Vagina (tissue), 2 donors: ENCODE measurements at places on chromosomes 5 and 9.

DNA sequence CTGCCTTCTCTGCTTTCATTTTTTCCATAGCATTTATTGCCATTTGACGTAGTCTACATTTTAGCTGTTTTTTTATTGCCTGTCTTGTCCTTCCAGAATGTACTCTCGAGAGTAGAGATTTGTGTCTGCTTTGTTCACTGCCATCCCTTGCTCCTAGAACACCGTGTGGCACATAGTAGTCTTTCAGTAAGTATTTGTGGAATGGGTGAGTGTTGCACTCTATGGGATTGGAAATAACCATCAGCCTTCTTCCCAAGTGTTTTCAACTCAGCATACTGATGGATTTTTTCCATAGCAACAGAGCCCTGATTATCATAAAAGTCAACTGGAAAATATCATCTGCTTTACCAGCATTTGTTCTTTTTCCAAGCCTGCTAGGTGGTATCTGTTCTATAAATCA lies 462.6 kb downstream of the ENC1 start:
- no peak for DNase-seq

- no peak for DNase-seq
These were observed 255.5 kb downstream of the PDE4D start for GRCh38 chr5:59637884-59638580.

DNA sequence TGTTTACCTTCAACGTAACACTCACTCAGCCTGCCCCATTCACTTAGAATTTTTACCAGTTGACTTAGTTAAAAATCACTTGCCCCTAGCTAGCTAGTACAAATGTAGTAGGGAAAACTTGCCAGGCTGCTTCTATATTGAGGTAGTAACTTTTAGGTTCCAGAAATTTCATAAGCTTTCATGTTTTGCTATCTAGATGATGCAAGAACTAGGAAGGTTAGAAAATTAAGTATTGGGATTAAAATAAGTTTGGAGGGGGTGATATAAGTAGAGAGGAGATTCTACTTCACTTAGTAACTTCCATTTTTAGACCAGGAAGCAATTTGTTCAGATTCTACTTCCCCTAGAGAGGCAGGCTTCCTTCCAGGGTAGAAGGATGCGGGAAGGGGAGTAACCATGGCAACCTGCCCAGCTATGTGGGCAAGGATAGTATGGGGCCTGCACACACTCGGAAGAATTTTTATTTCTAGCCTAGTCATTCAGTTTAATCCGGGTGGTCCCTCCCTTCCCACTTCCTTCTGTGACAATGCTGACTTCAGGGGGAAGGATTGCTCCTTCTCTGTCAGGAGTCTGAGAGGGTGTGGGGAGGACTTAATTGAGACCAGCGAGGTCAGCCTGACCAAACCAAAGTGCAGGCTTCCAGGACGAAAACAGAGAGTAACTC lies 4.2 kb downstream of the DAB2 start:
- DNase-seq = no peak

GRCh38 chr5:56552612-56553268 lies 262.6 kb upstream of the MAP3K1 start:
- DNase-seq = no peak

- no peak for DNase-seq
These were observed 128.8 kb upstream of the CACNA1B start for GRCh38 chr9:137748741-137749140.

GRCh38 chr5:125554355-125554754 lies 807.9 kb upstream of the ZNF608 start:
- DNase-seq = no peak

- no peak for DNase-seq
These were observed 102.6 kb upstream of the COL5A1 start for GRCh38 chr9:134538856-134539566.

DNA sequence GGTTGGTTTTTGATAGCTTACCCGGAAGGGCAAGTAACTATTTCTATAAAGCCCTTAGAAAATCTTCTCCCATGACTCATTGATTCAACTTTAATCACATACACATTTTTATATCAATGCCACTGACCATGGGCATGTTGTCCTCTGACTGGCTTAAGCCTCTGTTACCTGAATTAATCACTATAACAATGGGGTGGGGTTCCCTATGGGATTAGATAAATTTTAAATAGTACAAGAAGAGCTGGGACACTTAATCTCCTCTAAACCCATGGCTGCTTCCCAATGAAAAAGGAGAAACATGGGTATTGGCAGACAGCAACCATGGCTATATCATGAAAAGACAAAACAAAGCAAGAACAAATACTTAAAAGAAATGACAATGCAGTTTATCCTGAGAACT lies 636.2 kb downstream of the BRINP1 start:
- DNase-seq = no peak

- DNase-seq = no peak
These were observed 644 bp downstream of the BRD3 start for GRCh38 chr9:134066913-134067851.

GRCh38 chr5:68746220-68746619 lies 347.6 kb upstream of the SLC30A5 start:
- no peak for DNase-seq

DNA sequence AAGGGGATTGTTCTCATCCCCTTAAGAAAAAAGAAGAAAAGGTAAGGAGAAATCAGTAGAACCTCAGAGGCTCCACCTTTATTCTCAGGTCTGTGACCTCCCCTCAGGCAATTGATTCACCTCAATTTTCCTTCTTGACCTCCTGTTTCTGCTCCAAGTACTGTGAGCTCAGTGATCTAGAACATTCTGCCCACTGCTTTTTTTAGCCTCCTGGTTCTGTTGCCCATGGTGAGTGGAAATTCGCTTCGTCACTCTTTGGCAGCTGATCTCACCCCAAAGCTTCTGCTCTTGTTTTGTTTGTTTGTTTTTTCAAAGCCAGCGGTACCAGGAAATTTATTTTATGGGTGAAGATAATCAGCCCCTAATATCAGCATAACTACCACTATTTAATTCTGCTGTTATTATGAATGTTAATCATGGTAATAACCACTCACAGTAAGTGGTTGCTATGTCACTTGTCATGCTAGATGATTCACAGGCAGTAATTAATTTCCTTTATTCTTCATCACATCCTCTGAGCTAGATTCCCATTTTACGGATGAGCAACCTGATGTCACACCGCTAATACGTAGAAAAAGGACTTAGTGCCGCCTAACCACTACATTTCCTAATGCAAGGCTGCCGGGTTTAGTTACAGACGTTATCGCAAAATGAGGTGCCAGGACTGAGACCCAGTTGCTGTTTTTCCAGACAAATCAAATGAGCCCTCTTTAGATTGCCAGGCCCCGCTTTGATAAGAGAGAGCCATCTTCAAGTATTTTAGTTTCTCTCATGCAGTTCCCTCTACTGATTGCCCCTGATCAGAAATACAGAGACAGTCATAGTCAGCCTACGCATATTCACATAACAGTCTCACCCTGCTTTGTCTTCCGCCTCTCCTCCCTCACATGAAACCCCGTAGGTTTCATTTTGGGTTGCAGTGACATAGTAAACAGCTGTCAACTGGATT lies 78.2 kb downstream of the CYFIP2 start:
- no peak for DNase-seq

- no peak for DNase-seq
These were observed 25.1 kb downstream of the PRLR start for GRCh38 chr5:35205186-35205585.

GRCh38 chr5:424301-425110 lies 18.5 kb upstream of the EXOC3 start:
- no peak for DNase-seq

GRCh38 chr5:112238473-112238872 lies 180.6 kb downstream of the EPB41L4A start:
- DNase-seq = no peak

- DNase-seq = no peak
These were observed 93.4 kb downstream of the STRBP start for GRCh38 chr9:123174887-123175518.

- DNase-seq = no peak
These were observed 14.1 kb upstream of the SFXN1 start for GRCh38 chr5:175464074-175464941.

DNA sequence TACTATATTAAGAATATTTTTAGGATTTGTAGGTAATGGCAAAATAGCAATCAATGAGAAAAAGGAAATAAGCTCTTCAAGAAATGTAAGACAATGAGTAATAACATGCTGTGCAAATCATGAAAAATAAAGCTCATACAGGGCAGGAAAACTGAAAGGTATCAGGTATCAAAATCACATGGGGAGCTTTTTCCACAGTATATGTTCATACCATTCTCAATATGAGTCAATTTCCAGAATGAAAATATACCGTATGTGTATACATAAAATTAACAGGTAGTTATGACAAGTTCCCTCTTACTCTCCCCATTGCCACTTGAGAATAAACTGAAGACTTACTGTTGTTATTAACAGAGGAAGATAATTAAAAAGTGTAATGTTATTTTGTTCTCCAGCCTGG lies 35.9 kb downstream of the EFCAB9 start:
- DNase-seq = no peak

- peak; percentile 56 for DNase-seq
These were observed 63.8 kb upstream of the AFAP1L1 start for GRCh38 chr5:149207831-149208230.

GRCh38 chr9:78559449-78559885 lies 262.5 kb downstream of the PSAT1 start:
- DNase-seq = no peak

DNA sequence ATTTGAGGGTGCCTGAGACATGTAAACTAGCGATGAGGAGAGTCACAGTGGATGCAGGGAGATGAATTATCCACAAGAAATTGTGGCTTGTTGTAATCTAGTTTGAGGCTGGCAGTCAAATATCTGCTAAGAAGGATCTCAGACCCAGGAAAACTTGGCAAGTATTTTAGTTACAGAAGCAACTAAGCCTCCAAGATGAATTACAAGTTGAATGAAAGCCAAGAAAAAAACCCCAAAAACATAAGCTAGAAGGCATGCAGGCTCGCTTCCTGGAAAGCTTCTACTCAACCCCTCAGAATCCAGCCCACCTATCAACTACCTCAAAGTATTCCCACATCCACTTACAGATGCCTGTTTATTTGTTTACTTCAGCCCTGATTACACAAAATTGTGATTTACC lies 696.9 kb downstream of the MAT2B start:
- DNase-seq = no peak

DNA sequence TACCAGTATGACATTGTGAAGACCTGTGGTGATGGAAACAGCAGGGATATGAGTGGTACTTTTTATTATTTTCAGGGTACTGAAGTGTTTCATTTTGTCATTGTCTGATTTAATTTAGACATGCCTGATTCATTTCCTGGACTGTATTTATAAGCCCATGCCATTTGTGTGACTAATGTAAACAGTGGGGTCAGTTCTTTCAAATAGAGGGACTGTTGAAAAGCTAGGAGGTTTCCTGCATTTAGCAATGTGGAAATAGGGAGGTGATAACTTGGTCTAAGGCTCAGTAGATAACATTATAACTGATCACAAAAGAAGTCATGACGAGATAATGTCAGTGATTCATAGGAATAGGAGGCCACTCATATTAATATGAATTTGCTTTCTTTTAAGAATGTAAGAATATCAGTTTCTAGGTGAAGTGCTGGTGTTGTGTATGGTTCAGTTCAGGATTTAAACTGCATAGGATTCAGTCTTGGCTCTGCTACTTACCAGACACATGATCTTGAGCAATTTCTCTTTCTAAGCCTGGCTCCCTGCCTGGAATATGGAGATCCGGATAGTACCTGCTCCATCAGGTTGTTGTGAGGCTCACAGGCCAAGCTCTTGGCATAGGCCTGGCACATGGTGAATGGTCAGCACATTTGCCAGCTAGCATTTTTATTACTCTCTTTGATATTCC lies 7.5 kb downstream of the RASGRF2 start:
- DNase-seq = no peak

DNA sequence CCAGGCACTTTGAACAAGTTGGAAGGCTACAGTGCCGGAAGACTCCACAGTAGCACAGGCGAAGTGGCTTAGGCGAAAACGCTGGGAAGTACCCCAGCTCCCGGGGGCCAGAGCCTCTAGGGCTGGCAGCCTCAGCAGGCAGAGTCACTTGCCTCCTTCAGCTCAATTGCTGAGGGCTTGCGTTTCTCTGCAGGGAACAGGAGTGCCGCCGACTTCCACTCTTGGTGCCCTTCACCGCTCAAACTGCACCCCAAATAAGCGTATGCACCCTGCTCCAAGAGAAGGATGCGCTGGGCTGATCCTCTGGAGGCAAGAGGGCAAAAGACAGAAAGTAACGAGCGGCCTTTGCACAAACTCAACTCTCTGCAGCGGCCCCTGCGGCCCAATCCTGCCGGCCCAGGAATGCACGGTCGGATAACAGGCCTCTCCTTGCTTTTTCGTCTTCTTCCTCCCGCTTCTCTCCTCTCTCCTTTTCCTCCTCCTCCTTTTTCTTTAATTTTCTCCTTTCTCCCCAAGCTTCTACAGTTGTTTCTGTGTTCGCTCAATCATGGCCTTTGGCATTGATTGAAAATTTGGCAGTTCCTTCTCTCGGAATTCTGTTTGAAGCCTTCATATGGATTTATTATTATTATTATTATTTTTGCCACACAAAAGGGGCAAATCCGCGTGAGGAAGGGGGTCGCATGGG lies 1.1 kb upstream of the S1PR3 start:
- no peak for DNase-seq

- DNase-seq = no peak
These were observed 26.2 kb downstream of the NIPAL4 start for GRCh38 chr5:157486221-157486681.

DNA sequence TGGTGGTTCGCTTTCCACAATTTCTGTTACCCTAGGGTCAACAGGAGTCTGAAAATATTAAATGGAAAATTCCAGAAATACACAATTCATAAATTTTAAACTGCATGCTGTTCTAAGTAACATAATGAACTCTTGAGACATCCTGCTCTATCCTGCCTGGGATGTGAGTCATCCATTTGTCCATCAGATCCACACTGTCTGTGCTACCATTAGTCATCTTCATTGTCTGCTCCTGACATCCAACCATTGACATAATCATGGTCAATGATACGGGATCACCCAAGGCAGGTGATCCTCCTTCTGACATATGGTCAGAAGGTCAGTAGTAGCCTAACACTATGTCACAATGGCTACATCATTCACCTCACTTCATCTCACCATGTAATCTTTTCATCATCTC lies 276.7 kb upstream of the KIF2A start:
- no peak for DNase-seq

DNA sequence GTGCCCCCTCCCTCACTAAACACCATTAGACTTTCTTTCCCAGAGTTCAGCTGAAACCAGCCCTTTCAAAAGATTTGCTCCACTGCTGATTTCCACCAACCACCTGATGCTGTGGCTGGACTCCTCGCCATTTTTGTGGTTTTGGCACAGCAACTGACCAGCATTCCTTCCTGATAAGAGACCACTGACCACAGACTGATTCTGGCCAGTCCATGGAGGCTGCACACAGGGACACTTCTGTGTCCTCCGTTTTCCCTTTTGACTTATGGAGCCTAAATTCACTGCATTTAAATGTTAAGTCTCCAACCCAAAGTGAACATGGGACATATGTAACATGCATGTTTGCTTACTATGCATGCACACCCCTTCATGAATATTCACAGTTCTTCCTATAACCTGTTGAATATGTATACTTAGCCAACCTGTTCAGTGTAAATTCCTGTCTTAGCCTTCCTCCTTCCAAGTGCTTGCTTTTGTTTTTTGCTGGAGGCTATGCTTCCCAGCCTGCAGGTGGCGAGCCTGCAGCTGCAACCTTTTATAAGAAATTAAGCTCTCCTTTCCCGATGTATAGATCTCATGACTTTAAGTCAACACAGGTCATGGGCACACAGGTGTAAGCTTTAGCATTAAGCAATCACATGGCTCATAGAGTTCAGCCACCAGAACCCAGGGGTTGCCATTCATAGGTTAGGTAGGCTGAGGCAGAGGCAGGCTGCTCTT lies 78.7 kb downstream of the ACTL7B start:
- DNase-seq = no peak
